ENCODE measurements at places on chromosomes 12 and 14.

- no peak for DNase-seq
Measured at GRCh38 chr12:83823386-83824045, 1089.1 kb downstream of the SLC6A15 start.

DNA sequence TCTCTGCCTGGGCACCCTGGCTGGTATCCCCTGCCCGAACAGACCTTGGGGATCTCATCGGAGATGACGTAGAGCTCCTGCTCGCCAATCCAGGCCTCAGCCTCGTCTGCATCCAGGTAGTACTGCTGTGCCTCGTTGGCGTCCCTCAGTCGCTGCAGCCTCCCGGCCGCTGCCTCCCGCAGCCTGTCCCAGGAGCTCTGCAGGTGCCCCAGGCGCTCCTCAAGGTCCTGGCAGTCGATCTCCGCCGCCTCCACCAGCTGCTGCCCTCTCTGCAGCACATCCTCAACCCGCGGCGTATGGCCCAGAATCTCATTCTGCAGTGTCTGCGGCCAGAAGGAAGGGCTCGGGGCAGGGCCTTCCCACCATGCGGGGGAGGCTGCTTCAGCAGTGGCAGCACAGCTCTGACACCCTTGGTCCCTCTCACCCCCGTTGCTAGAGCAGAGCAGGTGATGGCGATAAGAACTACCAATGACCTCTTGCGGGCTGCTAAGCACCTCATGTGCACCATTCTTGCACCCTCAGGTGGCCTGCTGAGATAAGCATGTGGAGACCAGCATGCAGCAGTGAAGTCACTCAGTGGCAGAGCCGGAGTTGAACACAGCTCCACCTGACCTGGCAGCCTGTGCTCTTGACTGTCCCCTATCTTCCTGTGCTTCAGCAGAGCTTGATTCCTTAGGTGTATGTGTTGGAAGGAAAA lies 71.0 kb downstream of the PLEKHG3 start:
- DNase-seq: no peak

- no peak for DNase-seq
Measured at GRCh38 chr12:103743788-103744187, 97.2 kb downstream of the NT5DC3 start.

GRCh38 chr12:94930772-94931171 lies 72.7 kb downstream of the NDUFA12 start:
- DNase-seq: no peak

GRCh38 chr12:104406164-104406563 lies 50.6 kb upstream of the CHST11 start:
- DNase-seq: no peak

- DNase-seq: no peak
Measured at GRCh38 chr12:71838231-71838630, 1.3 kb upstream of the TBC1D15 start.

- DNase-seq: no peak
Measured at GRCh38 chr12:98466640-98467400, 48.6 kb upstream of the TMPO start.

- DNase-seq: no peak
Measured at GRCh38 chr14:61567838-61568571, 127.3 kb upstream of the HIF1A start.

- DNase-seq: no peak
Measured at GRCh38 chr12:74111688-74112360, 425.8 kb upstream of the ATXN7L3B start.

DNA sequence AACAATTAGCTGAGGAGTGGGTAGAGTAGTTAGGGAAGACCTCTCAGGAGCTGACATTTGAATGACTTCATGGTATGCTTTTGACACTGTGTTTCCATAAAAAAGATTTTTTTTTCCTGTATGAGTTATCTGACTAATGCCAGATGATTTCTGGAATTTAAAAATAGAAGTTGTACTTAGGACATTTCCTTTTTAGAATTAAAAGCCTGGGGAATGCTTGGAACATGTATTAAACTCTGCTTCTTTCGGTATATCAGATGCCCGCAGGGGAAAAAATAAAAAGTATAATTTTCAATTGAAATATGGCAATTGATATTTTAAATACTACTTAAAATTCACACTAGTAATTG lies 41.1 kb downstream of the BRMS1L start:
- DNase-seq: no peak

DNA sequence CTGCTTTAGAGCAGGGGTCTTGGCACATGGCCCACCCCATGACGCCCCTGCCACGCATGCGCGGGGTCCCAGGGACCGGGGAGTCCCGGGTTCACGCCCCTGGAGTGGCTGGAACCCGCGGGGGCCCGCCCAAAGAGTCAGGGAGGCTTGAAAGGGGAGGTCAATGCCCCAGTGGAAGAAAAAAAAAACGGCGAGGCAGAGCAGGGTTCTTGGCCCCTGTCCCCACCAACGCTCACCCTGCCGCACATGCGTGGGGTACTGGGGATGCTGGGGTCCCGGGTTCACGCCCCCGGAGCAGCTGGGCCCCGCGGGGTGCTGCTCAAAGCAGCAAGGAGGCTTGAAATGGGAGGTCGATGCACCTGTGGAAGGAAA lies 319.1 kb downstream of the ALG10 start:
- no peak for DNase-seq

DNA sequence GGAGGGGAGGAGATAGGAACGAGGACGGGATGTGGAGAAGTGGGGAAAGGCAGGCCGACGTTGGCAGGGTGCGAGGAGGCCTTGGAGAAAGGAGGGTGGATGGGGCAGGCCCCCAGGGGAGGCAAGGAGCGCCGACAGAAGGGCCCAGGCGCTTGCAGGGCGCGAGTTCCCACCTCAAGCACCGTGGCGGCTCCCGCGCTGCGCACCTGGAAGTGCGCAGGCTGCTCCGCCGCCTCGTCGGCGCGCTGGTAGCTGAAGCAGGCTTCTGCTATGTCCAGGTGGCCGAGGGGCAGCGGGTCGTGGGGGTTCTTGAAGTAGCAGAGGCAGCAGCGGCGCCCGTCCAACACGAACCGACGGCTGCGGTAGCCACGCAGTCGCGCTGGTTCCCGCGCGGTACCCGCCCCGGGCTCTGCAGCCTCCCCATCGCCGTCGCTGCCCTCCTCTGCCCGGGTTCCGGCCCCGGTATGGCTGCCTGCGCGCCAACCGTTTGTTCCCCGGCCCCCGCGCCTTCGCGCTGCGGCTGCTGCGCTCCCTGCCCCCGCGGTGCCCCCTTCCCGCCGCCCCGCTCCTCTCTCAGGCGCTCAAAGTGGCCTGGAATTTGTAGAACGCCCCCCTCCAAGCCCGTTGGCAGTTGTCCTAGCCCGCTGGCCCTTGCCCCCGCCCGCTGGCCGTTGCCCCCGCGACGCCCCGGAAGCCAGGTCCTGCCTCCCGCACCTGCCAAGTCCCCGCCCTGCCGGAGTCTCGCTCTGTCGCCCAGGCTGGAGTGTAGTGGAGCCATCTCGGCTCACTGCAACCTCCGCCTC lies 1.1 kb upstream of the ACTR6 start:
- DNase-seq: peak; percentile 60

DNA sequence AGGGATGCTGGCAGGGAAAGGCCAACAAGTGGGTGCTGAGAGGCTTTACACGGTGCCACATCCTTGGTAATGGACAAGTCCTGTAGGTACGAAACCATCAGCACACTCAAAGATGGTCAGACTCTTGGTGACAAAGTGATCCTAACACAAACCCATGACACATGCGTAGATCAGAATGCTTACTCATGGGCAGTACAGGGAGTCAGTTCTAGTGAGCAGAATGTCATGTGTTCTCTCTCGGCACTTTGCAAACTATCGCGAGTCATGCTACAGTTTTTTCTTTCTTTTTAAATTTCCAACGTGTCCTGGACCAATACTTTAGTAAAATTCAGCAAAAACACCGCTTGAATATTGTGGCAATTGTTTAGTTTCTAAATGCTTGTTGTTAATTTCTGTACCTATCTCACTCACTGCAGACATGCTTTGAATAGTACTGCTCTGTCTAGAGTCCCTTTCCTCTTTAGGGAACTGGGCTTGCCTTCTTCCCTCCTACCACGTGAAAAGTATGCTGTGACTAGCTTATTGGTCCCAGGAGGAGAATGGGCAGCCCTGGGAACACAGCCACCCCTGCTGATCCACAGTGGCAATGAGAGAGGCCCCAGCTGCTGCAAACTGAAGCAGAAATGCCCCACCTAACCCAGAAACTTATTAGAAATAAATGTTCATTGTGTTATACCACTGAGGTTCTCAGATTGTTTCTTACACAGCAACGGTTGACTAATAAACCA lies 62.4 kb downstream of the UBR7 start:
- no peak for DNase-seq

DNA sequence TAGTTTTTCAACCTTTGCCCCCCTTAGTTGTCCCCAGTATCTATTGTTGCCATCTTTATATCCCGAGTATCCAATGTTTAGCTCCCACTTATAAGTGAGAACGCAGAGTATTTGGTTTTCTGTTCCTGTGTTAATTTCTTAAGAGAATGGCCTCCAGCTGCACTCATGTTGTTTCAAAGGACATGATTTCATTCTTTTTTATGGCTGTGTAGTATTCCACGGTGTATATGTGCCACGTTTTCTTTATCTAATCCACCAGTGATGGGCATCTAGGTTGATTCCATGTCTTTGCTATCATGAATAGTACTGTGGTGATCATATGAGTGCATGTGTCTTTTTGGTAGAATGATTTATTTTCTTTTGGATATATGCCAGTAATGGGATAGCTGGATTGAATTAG lies 72.0 kb downstream of the GCH1 start:
- no peak for DNase-seq

- no peak for DNase-seq
Measured at GRCh38 chr12:51270951-51271518, 820 bp upstream of the SMAGP start.

GRCh38 chr12:95988506-95989275 lies 7.5 kb downstream of the HAL start:
- DNase-seq: no peak

GRCh38 chr14:92690171-92691011 lies 58.0 kb downstream of the LGMN start:
- no peak for DNase-seq

- DNase-seq: no peak
Measured at GRCh38 chr12:116040402-116040801, 237.1 kb downstream of the MED13L start.

GRCh38 chr14:100582496-100583165 lies 4.6 kb downstream of the BEGAIN start:
- DNase-seq: no peak

- DNase-seq: no peak
Measured at GRCh38 chr12:31326736-31327659, 1.0 kb upstream of the SINHCAF start.

DNA sequence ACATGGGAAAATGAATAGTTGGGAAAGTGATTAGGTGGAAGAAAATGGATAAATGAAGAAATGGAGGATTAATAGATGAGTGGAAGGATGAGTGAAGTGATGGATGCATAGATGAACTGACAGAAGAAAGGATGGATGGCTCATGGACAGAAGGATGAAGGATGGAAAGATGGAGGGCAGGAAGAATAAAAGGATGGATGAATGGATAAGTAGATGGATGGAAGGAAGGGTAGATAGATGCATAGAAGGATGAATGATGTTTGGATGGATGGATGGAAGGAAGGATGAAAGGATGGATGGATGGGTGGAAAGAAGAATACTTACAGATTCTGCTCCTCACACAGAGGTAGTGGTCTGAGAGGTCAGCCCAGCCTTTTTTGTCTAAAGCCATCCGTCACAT lies 35.8 kb upstream of the CHGA start:
- DNase-seq: no peak
